ENCODE measurements at places on chromosomes 3 and 15.

- no peak for DNase-seq
Observed at GRCh38 chr15:101062471-101063171, 143.5 kb downstream of the LRRK1 start.

DNA sequence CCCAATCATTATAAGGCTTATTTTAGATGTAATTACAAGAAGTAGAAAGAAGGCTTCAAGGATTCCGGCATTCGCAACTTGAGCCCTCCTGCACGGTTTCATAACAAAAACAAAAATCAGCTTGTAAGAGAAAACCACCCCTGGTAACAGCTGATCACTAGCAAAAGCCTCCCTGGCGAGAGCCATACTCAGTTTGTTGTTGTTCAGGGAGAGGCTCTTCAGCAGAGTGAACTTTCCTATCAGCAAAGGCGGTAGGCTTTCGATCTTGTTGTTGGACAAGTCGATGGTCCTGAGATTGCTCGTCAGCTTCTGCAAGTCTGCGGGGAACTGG, 710 bp downstream of the LRRC57 start:
- no peak for DNase-seq

GRCh38 chr15:78049691-78050440, 27.6 kb downstream of the TBC1D2B start:
- DNase-seq, result peak; percentile 78

- no peak for DNase-seq
Observed at GRCh38 chr15:75712668-75713337, at the start of gene CSPG4. Gene CSPG4, minus strand, starts transcription at chr15:75712848. Its CDS starts 93 bp downstream, at chr15:75712755.

- peak; percentile 91 for DNase-seq
Observed at GRCh38 chr3:60010781-60011180, 961.0 kb upstream of the CFAP20DC start.

DNA sequence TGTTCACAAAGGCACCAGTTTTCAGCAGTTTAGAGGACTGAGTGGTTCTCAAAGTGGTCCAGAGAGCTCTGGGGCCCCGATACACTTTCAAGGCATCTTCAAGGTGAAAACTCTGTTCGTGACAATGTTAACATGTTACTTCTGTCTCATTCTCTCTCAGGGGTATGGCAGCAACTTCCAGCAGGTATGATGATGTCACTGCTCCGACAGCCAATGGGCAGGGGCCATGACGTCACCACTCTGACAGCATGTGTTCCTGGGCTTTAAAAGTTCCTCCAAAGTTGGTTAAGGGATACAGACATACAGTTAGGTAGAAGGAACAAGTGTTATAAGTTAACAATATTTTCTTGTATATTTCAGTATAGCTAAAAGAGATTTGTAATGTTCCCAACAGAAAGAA, 87.9 kb downstream of the KLF15 start:
- no peak for DNase-seq

- no peak for DNase-seq
Observed at GRCh38 chr3:47313341-47314055, 30.8 kb downstream of the KLHL18 start.

GRCh38 chr15:95712785-95713184, 617.7 kb upstream of the NR2F2 start:
- DNase-seq, result no peak

DNA sequence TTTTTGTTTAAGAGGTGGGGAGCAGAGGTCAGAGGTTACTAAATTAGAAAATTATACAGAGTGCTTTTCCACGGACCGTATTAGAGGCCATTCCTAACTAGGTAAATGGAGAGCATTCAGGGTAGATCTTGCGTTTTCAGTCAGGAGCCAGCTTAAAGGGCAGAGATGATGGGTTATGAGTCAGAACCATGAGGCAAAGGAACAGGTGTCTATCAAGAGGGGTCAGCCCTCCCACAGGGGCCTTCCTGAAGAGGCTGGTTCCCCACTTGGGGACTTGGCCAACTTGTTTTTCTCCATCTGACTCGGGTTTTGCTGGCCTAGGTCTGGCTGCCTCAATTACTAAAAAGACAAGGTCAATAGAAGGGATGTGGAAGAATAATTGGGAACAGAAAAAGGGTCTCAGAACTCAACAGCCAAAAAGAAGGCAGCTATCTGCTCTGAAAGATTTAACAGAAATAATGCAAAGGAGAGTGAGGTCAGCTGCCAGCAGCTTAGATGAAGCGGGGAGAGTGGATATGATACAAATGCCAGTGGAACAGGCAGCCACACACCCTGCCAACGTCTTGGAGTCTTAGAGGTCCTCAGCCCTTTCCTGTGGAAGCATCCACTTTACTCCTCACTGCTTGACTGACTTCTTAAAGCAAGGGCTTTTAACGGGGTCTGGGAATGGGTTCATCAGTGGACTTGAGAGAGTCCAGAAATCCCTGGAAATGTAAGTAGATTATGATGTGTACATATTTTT, 17.6 kb downstream of the MTMR14 start:
- no peak for DNase-seq

GRCh38 chr3:141231952-141232823, 563 bp downstream of the PXYLP1 start:
- DNase-seq, result no peak

- DNase-seq, result no peak
Observed at GRCh38 chr3:39577541-39577940, 110.1 kb downstream of the MOBP start.

GRCh38 chr15:64720188-64720587, 55.2 kb downstream of the RBPMS2 start:
- DNase-seq, result no peak

- peak; percentile 84 for DNase-seq
Observed at GRCh38 chr15:90286678-90287077, 21.2 kb downstream of the NGRN start.

GRCh38 chr3:107921038-107921437, 169.8 kb downstream of the CD47 start:
- DNase-seq, result no peak

GRCh38 chr3:27659279-27660021, 62.7 kb downstream of the EOMES start:
- peak; percentile 56 for DNase-seq

GRCh38 chr3:23112491-23112890, 90.6 kb upstream of the UBE2E2 start:
- no peak for DNase-seq

DNA sequence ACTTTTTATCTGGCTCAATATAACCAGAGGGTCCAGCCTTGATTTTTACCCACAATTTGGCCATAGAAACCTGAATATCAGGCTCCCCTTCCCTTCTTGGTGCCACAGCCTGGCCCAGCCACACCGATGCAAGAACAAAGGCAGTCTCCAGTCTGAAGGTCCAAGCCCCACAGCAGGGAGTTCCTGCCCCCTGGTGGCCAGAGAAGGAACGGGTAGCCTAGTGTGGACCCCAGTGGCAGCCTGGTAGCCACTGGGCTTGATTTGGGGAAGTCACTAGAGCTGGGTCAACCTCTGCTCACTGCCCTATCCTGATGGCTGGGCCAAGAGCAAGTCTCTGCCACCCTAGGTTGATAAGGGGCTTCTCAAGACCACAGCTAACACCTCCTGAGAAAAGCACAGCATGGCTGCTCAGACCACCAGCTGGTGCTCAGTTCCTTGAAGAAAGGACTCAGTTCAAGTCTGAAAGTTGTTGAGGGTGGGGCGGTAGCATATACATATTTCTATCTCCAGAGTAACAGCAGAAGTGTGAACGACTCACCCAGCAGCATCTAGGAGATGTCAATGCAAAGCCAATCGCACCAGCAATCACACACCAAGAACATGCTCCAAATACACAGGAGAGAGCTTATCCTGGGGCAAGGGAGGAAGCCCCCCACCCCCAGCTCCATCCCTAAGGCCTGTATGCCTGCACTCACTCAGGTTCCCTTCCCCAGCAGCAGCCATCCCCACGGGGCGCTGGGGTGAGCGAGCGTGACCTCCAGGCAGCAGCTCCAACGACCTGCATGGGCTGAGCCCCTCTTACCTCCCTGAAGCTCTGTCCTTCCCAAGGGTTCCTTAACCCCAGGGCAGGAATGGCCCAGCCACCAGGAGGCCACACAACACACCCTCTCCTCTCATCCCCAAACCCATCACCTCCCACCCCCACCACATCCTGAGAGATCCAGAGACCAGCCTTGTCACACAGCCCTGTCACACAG, 7.6 kb downstream of the PFKFB4 start:
- peak; percentile 73 for DNase-seq

- no peak for DNase-seq
Observed at GRCh38 chr3:42289026-42289425, 23.0 kb upstream of the CCK start.

DNA sequence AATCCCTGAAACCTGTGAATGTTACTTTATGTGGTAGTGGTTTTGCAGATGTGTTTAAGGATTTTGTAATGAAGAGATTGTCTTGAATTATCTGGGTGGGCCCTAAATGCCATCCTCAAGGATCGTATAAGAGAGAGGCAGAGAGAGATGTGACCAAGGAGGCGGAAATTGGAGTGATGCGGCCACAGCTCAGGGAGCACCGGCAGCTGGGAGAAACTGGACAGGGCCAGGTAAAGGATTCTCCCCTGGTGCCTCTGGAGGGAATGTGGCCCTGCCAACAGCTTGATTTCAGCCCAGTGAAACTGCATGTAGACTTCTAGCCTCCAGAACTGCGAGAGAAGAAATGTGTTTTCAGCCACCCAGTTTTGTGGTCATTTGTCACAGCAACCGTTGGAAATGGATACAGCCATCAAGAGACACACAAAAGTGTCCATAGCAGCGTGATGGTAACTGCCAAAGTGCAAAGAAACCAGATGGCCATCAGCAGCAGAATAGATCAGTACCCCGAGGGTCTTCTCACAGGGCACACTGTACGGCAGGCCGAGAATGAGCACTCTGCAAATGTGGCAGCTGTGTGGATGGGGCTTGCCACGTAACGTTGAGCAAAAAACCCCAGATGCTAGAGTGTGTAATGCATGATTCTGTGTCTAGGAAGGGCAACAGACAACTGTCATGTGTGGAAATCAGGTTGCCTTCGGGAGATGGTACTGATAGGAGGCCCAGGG, 12.2 kb downstream of the APBA2 start:
- no peak for DNase-seq

DNA sequence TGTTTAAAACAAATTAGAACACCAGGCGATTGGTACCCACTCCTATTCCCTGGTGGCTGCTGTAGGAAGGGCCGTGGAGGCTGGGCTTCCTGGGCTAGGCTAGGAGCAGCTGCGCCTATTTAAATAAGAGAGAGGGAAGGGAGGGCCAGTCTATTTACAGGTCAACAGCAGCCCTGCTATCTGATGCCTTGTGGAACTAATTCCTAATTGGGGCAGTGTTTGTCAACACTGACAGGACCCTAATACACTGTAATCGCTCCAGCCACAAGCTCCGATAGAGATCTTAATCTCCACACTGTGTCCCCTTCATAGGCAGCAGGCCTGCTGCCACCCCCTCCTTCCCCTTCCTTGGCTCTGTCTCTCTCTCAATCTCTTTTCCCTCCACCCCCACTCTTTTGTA, 116.9 kb upstream of the SOX14 start:
- no peak for DNase-seq

- no peak for DNase-seq
Observed at GRCh38 chr15:88334436-88334835, 77.9 kb upstream of the NTRK3 start.

DNA sequence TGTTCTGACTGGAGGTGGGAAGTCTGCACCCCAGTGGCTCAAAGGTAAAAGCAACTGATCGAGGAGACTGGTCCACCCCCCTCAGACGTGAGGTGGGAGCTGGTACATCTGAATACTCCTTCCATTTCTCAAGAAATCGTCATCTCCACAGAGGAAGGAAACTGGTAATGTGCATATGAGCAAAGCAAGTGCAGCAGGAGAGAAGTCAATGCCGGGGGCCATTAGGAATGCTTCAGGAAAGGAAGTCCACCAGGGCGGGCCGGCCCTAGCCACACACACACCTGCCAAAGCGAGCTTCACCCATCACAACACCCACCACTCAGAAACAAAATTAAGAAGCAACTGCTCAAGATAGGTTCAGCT, 8.5 kb downstream of the TBC1D2B start:
- DNase-seq, result peak; percentile 61

DNA sequence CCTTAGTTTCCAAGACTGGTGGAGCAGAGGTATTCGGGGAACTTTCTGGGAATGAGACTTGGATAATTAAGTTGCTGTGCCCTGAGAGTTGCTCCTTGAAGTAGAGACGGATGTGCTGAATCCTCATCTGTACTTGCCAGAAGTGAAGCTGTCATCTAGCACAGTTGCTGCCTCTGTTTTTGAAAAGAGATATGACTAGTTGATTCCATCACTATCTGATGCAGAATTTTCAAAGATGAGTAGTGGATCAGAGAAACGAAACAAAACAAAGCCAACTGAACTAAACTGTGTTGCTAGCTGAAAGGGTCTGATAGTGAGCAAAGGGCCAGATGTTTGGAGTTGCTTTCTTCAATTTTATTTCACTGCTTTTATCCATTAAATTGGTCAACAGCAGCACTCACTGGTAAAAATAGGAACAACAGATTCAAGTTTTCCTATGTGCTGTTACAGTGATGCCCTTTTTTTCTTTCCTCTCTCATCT, 52.7 kb downstream of the MITF start:
- peak; percentile 90 for DNase-seq

GRCh38 chr15:66777054-66777453, 75.0 kb downstream of the SMAD6 start:
- no peak for DNase-seq

DNA sequence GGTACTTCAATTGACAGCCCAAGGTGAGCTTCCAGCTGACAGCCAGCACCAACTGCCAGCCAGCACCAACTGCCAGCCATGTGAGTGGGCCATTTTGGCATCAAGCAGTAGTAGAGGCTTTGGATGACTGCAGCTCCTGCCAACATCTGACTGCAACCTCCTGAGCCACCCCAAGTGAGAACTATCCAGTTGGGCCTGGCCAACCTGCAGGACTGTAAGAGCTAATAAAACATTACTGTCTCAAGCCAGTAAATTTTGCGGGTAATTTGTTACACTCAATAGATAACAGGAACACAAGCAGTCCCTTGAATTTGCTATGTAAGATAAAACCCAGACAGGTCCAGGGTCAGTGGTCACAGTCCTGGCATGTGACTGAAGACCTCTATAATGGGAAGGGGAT, 29.7 kb downstream of the EPHB1 start:
- no peak for DNase-seq

GRCh38 chr3:85781806-85782205, 823.0 kb downstream of the CADM2 start:
- no peak for DNase-seq

DNA sequence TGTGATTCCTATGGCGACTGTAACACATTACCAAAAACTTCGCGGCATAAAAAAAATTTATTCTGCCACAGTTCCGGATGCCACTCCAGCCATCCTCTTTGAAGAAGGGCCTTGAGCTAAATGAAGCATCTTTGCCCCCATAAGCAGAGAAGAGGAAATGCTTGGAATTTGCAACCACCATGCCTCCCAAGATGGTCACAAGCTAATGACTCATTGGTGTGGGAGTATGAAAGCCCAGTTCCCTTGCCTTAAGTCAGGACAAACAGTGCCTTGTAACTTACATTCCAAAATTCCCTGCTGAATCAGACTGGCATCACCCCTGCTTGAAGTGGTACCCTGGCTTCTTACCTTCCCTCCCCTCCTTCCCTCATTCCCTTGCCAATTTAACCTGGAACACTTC, 1077.4 kb downstream of the EPHA3 start:
- peak; percentile 14 for DNase-seq

- DNase-seq, result no peak
Observed at GRCh38 chr15:71136159-71136783, 21.0 kb downstream of the THSD4 start.

Measured in common myeloid progenitor, CD34-positive (primary cell).